ENCODE measurements at places on chromosomes 16 and 17.

- DNase-seq, result no peak
Measured at GRCh38 chr17:52546990-52547389, 388.5 kb upstream of the CA10 start.

GRCh38 chr17:49926886-49927285, 42.1 kb upstream of the DLX4 start:
- no peak for DNase-seq

DNA sequence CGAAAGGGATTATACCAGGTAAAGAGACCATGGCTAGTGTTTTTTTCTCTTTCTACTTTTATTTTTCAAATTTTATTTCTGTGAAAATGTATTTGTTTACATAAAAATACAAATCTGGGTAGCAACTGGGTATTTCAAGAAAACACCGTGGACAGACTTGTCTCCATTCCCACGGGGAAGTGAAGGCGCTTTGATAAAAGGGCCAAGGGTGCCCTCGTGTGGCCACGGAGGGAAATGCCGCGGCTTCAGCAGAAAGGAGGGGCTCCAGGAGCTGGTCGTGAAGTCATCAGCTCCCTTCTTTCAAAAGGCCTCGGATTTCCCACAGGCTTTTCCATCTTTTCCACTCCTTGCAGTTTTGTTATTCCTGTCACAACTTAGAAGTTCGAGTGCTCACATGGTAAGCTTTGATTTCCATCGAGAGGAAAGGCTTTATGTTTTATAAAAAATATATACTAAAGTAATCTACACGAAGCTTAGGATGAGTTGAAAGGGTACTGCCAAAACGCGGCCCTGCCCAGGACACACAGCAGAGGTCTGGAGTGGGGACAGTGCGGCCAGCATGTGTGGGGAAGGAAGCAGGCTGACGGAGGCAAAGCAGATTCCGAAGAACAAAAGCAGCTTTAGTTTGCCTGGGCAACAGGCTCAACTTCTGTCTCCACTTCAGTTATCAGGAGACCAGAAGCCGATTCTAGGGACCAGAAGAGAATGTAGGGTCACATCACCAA, 15.3 kb upstream of the MNT start:
- peak; percentile 86 for DNase-seq

DNA sequence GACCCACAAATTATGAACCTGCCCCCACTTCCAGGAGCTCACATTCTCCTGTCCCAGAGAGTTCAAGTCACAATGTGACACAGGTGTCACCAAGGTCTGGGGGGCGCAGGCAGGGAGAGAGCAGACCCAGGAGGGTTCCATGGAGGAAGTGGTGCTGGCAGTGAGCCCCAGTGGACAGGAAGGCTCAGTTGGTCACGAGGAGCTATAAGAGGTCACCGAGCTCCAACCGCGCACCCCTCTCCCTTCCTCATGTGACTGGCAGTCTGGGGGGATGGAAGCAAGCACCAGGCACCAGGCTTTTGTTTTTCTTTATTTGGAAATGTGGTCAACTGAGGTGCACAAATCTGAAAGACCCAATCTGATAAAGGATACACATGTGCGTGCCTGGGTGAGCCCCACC, 2.5 kb downstream of the ITGAD start:
- DNase-seq, result no peak

DNA sequence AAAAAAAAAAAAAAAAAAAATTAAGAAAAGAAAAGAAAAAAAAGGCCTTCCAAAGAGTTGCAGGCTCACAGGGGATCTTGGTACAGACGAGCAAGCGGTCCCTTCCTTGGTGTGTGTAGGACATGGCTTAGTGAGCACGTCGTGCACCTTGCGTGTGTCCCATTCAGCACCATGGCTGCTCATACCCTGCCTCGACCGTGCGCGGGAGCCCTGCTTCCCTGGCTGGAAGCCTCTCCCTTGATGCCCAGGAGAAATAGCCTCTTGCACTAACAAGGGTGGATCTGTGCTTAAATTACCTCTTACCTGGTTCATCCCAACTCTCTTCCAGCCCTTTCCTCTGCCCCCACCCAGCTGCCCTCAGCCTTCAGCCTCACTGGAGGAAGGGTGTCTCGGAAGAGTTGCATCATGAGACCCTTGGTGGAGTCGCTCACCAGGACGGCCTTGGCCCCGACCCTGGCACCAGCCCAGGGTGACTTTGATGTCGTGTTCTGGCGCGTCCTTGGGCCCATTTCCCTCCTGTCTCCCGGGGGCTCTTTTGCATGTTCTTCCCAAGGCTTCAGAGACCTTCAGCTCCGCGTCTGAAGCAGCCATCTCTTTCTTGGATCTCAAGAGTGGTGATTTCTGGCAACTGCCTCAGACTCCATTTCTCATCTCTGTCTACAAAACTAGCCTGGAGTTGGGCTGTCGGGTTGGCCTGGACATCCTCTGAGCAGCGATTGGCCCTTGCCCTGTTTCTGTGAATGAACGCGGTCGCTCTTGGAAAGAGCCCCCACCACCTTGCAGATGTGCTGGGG, 127.2 kb downstream of the CMIP start:
- no peak for DNase-seq

GRCh38 chr16:67349172-67349571, 22.6 kb downstream of the LRRC36 start:
- peak; percentile 33 for DNase-seq

GRCh38 chr17:79646721-79647455, 36.0 kb upstream of the RBFOX3 start:
- no peak for DNase-seq

- no peak for DNase-seq
Measured at GRCh38 chr16:47599512-47599911, 138.4 kb downstream of the PHKB start.

DNA sequence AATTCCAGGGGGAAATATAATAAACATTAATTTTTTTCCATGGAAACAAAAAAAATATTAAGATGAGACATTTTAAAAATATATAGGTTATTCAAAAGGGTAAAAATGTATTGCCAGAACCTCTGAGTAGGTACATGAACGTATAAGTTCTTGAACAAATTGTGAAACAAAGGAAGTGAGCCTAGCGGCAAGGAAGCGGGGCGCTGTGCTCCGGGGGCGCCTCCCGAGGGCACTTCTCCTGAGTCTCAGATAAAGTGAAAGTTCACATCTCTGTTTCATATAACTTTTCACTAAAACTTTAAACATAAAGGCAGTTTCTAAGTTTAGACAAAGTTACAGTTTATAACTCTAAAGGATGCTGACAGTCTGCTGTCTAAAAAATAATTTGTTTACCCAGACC, 52.3 kb downstream of the TNRC6C start:
- no peak for DNase-seq

DNA sequence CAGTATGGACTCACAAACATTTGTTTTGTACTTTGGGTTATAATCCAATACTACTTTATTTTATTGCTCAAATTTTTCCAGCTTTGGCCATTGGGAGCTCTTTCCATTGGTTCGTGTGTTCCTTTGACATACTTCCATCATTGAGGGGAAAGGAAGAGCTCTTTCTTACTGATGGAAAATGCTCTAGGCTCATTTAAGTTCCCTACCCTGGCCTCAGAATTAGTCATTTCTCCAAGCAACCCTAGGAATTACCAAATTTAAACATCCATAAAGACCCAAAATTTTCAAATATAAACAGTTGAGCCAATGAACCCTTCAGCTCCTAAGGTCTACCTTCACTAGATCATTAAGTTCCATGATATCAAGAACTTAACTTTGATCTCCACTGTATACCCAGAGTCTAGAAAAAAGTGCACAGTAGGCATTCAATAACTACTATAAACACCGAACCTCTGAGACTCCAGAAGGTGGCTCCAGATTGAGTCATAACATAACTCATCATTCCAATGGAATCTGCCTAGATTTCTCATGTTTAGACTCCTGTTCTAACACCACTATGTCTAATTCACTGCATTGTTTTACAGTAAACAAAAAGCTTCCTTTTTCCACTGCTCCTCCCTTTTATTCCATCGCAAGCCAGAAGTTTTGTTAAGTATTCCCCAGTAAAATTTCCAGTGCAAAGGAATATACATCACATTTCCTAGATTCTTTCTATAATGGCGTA, 39.0 kb downstream of the SMURF2 start:
- peak; percentile 77 for DNase-seq

- DNase-seq, result peak; percentile 66
Measured at GRCh38 chr16:88558457-88559442, 11.5 kb upstream of the ZC3H18 start.

DNA sequence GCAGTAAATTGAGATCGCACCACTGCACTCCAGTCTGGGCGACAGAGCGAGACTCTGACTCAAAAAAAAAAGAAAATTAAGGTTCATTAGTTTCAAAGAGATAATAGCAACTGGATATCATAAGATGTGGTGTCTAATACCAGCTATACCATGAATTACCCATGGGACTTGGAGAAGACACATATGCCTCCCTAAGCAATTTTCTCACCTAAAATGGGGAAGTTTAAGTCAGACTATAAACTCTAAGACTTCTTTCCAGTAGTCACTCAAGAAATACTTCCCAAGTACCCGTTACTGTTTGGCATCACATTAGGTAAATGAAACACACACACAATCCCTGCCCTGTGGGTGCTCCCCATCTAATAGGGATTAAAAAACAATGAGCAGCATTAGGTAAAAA, 22.6 kb downstream of the SMURF2 start:
- DNase-seq, result no peak

DNA sequence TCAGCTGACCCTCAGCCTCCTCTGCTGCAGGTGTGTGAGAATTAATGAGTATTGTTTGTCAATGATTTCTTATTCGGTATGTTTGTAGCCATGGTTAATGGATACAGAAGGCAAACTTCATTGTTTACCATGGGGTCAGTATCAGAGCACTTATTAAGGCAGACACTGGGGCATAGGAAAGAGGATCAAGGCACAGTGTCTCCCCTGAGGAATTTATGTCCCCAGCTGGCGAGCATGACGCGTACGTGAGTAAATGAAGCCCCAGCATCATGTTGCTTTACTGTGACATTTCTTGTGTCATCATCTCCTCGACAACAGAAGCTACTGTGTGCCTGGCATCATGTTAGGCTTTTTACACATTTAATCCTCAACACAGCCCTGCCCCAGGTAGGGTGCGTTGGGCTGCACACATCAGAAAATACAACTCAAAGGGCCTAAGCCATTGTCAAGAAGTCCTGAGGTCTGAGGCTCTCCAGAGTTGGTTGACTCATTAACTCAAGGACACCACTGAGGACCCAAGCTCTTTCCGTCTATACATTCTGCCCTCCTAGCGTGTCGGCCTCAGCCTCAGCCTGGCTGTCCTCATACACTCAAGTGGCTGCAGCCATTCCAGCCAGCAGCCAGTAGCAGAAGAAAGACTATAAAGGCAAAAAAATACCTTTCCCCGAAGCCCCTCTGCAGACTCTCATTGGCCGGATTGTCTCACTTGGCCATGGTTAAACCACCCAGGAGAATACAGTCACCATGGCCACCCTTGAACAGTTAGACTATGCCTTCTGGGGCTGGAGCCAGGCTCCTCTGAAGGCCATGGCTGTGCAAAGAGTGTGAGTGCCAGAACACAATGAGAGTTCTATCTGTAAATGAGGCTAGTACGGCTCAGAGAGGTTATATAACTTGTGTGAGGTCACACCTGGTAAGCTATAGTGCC, 13.9 kb upstream of the ZCCHC14 start:
- DNase-seq, result no peak

- no peak for DNase-seq
Measured at GRCh38 chr16:28494121-28494851, at the start of gene APOBR. Gene APOBR, plus strand, starts transcription at chr16:28494643. Its CDS starts 39 bp downstream, at chr16:28494682.

- peak; percentile 81 for DNase-seq
Measured at GRCh38 chr17:57671667-57672632, 73.1 kb downstream of the CCDC182 start.

DNA sequence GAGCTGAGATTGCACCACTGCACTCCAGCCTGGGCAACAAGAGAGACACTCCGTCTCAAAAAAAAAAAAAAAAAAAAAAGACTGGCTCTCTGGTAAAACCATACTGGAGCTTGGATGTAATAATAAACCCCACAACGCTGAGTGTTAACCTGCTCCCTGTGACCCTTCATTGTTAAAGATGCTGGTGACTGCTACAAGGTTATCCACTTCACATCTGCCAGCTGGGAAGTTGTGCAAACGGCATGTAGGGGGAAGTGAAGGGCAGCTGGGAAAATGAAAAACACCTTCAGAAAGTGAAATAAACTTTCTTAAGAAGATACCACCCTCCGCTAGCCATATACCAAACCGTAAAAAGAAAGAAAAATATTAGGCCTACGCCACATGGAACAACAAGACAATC, 131.0 kb upstream of the NUDT7 start:
- DNase-seq, result no peak

GRCh38 chr16:15639061-15639568, 3.8 kb downstream of the MARF1 start:
- DNase-seq, result no peak

DNA sequence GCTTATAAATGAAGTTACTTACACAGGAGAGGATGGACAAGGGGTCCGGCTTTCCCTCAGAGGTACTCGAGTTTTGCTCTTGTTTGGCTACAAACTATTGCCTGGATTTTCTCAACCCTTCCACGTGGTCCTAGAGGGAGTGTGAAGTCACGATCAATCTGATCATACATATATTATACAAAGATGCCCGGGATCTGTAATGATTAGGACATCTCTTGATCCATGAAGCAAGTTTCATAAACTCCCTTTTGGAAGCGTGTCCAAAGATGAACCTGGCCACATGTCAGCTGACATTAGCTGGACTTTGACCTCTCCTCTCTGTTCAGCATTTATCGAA, 2.3 kb upstream of the CDH11 start:
- no peak for DNase-seq

DNA sequence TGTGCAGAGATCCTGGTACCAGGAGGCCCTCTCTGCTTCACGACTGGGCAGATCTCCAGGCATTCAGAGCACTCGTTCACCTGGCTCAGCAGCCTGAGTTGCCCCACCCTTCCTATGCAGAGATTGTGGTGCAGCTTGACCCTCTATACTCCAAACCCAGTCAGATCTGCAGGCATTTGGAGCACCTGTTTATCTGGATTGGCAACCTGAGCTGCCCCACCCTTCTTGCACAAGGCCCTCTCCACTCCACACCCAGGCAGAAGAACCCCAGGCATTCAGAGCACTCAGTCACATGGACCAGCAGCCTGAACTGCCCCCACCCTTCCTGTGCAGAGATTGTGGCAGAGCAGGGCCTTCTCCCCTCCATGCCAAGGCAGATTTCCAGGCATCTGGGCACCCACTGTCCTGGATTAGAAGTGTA, 88.4 kb upstream of the CDH5 start:
- no peak for DNase-seq

- no peak for DNase-seq
Measured at GRCh38 chr17:82799591-82799990, 40.2 kb downstream of the ZNF750 start.

- no peak for DNase-seq
Measured at GRCh38 chr17:36975922-36976515, 27.3 kb downstream of the AATF start.

- no peak for DNase-seq
Measured at GRCh38 chr16:88045820-88046303, 94.6 kb downstream of the BANP start.

DNA sequence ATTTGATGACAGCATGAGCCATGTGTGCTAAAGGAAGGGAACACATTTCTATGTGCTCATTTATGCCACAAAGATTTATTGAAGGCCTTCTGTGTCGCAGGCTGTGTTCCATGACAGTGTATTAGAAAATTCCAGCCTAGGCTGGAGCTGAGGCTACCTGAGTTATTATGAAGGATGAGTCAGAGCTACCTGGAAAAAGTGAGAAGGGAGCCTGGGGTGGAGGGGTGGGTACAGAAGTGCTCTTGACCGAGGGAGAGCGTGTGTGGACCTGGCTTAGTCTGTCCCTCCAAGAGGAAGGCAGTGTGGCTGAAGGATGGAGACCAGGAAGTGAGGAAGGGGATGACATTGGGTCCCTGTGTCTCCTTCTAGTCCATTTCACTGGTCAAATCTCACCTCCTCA, 98.3 kb downstream of the N4BP1 start:
- peak; percentile 22 for DNase-seq
